ENCODE measurements at places on chromosomes 1 and 21.

DNA sequence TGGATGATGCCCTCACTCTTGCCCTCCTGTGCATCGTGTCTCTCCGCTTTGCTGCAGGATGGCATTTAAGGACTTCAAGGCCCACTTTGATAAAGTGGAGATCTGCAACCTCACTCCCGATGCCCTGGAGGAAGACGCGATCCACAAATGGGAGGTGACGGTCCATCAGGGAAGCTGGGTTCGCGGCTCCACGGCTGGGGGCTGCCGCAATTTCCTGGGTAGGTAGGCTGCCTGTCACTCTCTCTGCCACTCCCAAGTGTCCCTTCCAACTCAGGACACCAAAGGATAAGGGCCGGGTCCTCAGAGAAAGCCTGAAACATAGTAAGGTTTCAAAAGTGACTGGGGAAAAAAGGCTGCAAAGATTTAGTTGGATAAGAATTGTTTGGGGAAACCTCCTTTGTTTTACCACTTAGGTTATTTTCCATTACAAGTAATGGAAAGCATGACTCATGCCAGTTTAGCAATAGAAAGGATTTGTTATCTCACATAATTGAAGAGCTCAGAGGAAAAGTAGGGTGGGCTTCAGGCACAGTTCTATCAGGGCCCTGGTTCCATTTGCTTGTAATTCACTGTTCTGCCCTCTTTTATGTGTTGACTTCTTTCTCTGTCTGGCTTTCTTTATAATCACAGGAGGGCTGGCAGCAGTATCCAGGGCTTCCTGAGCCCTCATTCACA, 31.9 kb downstream of the CAPN9 start:
- DNase-seq: no peak

DNA sequence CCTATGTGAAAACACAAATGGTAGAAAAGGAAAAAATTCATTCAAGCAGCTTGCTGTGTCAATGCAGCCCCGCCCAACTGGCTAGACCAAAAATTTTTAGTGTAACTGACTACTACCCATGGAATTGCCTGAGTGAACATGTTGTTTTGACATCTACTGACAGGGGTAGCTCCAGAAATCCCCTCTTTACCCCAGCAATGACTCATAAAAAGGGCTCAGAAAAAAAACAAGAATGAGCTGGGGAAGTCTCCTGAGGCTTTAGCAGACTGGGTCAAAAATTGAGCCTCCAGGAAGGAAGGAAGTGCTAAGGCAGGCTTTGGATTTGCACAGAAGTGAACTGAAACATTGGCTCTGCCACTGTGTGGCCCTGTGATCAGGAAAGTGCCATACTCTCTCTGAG, 24.4 kb upstream of the FGGY start:
- peak; percentile 14 for DNase-seq

DNA sequence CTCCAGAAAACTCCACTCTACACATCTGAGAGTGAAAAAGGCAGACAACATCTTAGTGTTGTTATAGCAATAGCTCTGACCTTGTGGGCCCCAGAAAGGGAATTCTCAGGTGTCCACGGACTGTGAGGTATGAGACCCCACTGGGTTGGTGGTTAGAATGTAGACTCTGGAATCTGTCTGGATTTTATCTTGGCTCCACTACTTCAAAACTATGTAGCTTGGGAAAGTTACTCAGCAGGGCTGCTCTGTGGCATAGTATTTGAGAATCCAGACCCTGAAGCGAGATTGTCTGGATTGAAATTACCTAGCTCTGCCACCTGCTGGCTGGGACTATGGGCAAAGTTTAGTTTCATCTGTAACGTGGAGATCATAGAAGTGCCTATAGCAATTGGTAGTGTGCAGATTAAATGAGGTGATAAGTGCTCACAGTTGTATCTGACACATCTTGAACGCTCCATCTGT, 25.8 kb downstream of the PRDM2 start:
- DNase-seq: peak; percentile 38

- DNase-seq: no peak
Observed at GRCh38 chr1:77991638-77992037, 12.8 kb upstream of the FUBP1 start.

DNA sequence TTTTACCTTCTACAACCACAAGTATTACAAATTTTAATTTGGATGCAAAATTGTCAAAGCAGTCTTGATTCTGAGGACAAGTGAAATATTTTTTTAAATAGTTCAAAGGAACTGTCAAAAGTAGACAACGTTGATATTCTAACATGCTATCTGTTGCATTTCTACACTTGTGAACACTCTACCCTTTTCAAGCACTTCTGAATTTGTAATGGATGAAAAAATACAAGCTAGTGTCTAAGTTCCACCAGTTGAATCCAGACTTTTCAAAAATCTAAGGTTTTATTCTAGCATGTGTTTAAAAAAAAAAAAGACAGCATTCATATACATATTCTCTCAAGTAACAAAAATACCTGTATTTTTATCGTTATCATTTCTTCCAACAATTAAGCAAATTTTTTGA, 2.1 kb downstream of the ARID4B start:
- no peak for DNase-seq
